ENCODE measurements at places on chromosomes 2 and 18.

DNA sequence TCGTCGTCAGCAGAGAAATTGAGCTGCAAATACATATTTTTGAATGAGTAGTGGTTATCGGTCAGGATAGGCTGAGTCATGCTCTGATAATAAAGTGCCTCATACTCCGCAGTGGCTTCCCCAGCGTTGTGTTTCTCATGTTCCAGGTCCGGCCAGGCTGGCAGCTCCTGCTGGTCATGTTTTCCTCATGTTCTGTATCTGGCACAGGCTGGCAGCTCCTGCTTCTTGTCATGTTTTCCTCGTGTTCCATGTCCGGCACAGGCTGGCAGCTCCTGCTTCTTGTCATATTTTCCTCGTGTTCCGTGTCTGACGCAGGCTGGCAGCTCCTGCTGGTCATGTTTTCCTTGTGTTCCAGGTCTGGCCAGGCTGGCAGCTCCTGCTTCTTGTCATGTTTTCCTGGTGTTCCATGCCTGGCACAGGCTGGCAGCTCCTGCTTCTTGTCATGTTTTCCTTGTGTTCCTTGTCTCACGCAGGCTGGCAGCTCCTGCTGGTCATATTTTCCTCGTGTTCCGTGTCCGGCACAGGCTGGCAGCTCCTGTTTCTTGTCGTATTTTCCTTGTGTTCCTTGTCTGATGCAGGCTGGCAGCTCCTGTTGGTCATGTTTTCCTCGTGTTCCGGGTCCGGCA, 148.9 kb downstream of the ATP9B start:
- no peak for DNase-seq

DNA sequence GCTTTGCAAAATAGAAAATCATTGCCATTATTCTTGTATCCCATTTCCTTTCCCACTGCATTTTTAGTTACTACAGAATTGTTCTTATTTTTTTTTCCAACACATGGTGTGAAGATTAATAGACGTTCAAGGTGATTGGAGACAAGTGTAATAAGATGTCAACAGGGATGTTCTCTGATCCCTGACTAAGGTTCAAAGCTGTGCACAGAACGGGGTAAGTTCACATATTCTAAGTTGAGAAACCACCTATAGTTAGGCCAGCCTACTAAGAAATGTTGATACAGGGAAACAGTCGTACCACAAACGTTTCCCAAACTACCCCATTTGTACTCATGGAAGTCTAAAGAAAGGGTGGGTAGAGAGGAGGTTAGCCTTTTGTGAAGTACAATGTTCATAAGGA, 6.4 kb upstream of the TMEM17 start:
- DNase-seq: no peak

GRCh38 chr2:199704358-199705238, 146.4 kb downstream of the FTCDNL1 start:
- DNase-seq: no peak

GRCh38 chr2:16726147-16726546, 60.5 kb upstream of the CYRIA start:
- DNase-seq: no peak

- DNase-seq: no peak
Measured at GRCh38 chr2:43553341-43553855, 42.4 kb downstream of the THADA start.

DNA sequence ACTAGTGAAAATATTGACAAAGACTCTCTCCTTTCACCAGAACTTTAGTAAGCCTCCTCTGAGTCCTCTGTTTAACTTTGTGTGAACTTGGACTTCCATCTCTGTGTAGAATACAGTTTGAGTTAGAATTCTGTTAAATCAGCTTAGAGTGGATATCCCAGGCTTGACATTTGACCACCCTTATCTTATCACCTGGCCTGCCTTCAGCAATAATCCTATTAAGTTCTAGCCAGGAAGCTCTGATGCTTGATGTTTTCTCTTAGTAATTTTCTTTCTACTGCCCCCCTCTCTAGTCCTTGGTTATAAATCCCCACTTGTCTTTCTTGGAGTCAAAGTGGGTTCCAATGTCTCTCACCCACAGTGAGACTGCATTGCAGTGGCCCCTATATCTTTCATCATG, 702.7 kb upstream of the GCFC2 start:
- no peak for DNase-seq

DNA sequence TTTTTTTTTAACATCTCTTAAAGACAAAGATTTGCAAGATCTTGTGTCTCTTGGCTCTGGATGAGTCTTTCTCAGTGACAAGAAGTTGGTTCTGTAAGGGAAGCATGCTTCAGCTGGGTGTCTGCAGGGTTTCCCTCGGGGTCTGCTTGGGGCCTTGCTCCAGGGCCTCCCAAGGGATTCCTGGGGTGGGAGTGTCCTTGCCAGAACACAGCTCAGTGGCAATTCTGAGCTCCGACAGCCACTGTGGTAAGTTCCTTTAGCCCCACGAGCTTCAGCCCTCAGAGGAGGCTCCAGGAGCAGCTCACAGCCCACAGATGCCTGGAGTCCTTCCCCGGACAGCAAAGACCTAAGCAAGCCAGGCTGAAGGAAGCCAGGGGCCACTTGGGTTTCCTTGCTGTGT, 52.4 kb downstream of the EMX1 start:
- no peak for DNase-seq

DNA sequence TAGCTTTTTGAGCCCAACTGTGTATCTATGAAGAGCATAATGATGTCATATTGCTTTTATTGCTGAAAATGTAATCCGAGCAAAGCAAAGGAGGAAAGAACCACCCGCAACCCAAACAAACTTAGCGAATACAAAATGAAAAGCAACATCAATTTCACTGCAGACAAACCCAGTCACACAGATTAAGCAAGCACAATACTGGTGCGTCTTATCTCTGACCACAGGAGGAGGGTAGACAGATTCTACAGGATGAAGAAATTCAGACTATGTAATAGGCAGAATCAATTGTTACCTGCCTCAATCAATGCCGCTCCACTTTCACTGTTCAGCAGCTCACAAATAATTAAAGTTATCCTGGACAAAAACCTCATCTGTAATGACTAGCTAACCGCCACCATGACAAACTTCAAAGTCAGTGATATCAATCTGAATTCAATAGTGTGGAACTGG, 115.5 kb upstream of the SP3 start:
- no peak for DNase-seq

DNA sequence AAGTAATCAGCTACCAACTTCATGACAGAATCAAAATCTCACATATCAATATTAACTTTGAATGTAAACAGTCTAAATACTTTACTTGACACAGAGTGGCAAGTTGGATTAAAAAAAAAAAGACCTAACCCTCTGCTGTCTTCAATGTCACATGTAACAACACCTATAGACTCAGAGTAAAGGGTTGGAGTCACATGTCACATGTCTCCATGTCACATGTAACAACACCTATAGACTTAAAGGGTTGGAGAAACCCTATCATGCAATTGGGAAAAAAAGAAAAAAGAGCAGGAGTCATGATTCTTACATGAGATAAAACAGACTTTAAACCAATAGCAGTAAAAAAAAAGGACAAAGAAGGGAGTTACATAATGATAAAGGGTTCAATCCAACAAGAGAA, 665.3 kb upstream of the LRRTM1 start:
- DNase-seq: no peak

DNA sequence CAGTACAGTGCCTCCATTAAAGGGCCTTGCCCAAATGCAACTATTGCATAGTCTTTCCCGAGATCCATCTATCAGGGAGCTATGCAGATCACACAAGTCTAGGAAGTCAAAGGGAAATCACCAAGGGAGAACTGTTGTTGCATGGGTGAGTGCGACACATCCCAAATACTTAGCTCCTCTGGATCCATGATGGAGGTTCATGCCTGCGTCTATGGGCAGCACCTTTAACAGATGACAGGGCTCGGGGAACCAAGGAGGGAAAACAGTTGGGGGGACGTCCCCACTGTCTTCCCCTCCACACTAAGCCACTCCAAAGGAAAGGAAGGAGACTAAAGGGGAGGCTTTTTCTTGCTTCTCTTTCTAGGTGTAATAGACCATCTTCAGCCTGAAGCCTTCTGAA, 552.8 kb upstream of the PKDCC start:
- DNase-seq: no peak

DNA sequence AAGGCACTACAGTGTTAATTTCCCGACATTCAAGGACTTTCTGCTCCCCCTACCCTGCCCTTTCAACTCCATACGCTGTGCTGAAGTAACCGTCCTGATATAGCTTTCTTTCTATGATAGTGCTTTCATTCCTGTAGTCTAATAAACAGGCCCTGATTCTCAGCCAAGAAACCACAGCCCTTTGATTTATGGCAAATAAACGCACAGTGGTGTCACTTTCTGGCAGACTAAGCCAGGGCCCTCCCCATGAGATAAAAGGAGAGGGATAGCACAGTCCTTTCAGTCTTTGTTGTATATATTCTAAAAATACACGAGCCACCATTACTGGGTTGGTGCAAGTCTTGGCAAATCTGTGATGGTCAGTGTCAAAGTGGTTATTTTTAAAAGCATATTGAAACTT, 291.2 kb downstream of the ALPK2 start:
- no peak for DNase-seq

DNA sequence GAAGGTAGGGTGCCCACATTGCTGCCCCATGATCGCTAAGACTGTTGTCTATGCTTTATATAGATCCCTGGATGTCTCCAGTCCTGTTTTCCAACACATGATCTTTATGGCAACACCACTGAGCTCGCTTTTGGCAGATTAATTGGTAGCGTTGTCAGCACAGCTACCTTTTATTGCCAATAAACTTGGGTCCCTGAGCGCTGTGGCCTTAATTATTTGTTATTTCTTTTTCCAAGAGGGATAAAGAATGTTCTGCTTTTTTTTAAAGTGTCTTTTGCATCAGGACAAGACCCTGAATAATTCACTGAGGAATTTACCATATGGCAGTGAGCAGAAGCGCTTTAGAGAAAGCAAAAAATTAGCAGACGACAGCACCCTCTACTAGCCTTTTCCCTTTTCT, 113.5 kb downstream of the COLEC12 start:
- no peak for DNase-seq

DNA sequence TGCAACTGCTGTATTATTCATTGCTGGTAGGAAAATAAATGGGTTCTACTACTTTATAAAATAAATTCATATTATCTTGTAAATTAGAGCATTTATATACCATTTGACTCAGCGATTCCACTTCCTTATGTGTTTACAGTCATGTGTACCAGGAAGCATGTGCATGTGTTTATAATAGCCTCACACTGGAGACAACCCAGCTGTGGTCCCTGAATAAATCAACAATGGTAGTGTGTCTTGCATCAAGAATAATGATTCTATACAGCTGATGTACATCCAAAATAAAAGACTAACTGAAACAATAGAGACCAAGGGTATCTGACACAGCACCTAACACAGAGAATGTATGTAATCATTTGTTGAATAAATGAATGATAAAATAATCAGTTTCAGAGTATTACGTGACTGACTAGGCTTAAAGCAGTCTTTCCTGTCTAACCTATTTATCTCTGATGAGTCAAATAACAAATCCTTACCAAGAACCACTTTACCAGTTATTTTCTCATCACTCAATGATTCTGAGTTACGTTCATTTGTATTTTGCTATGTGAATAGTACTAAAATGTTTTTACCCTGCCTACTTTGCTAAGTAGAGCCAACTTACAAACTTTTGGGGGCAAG, 216.8 kb downstream of the UBE2E3 start:
- no peak for DNase-seq

DNA sequence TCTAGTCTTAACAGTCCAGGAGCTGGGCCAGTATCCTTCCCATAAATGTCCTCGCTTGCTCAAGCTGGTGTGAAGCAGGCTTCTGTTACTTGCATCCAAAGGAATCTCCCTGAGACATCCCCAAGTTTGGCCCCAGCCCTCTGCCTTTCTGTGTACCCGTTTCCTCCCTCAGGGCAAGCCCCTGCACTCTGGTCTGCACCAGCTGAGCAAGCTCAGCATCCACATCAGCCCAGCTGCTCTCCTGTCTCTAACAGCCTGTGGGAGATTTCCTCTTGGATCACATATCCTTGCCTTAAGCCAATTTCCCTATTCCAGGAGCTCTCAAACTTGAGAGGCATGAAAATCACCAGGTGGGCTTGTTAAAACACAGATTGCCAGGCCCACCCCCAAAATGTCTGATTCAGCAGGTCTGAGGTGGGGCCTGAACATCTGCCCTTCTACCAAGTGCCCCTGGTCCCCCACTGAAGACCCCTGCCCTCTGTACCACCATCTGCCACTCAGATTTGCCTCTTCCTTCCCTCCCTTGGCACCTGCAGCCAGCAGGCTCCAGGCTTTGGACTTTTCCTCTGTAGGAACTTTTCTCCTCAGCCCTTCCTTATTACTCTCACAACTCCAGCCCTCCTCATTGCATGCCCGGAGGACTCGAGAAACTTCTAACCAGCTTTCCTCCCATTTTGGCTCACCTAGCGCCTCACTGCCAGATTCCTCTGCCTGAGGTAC, 32.1 kb downstream of the REEP1 start:
- no peak for DNase-seq

GRCh38 chr2:216643986-216644659, 10.9 kb downstream of the IGFBP2 start:
- DNase-seq: no peak

GRCh38 chr2:119259296-119259860, 35.7 kb downstream of the STEAP3 start:
- no peak for DNase-seq

- no peak for DNase-seq
Measured at GRCh38 chr2:50098242-50098641, 933.7 kb downstream of the NRXN1 start.

- DNase-seq: no peak
Measured at GRCh38 chr2:196914867-196915460, 11.5 kb downstream of the PGAP1 start.

Data from GM04503 (cell line).